ENCODE measurements at places on chromosomes 3 and 15.

DNA sequence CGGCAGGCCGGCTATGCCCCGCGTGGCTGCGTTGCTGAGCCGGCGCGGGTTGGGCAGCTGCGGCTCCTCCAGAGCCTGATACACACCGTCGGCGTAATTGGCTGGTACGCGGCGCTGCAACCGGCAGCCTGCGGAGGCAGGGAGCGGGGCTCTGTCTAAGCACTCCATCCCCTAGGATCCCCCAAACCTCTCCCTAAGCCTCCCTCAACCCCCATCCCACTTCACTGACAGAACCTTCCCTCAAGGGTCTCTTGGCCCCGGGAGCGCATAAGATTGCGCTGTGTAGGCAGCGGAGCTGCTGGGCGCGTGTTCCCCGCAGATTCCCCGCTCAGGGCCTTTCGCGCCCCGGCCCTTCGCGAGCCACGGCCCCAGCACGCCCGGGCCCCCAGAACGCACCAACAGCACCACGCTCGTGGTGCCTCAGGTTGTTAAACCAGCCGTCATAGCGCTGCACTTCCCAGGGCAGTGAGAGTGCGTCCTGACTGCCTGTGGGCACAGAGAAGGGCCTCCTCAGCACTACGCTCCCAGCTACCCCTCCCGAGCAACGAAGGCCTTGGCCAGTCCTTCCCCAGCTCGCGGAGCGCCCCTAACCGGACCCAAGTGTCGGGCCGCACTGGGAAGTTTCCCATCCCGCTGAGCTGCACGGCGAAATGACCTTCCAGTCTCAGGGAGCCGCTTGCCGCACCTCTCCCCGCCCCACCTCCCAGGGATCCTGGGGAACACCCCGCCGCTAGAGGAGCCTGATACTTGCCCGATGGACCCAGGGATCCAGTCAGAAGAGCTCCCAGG is 1.2 kb downstream of the DUOX2 start:
- H3K4me3 ChIP-seq = no peak overlapping the region
- no peak overlapping the region for H3K27ac ChIP-seq
- peaks cover 34% of the 10 kb centered on the region for H3K4me1 ChIP-seq
- H3K36me3 ChIP-seq = no peaks in the 10 kb centered on the region
- H3K27me3 ChIP-seq = peaks cover 17% of the 10 kb centered on the region

- no peaks in the 10 kb centered on the region for H3K27me3 ChIP-seq
- no peaks in the 10 kb centered on the region for H3K4me1 ChIP-seq
- no peak overlapping the region for H3K4me3 ChIP-seq
- H3K27ac ChIP-seq = no peak overlapping the region
- no peaks in the 10 kb centered on the region for H3K36me3 ChIP-seq
Measured at GRCh38 chr15:25487226-25487884, 48.5 kb upstream of the UBE3A start.

GRCh38 chr3:95506174-95506573 is 1308.2 kb upstream of the EPHA6 start:
- H3K27me3 ChIP-seq = no peaks in the 10 kb centered on the region
- no peaks in the 10 kb centered on the region for H3K4me1 ChIP-seq
- no peak overlapping the region for H3K27ac ChIP-seq
- H3K36me3 ChIP-seq = no peaks in the 10 kb centered on the region
- H3K4me3 ChIP-seq = no peak overlapping the region
- no peak for DNase-seq

DNA sequence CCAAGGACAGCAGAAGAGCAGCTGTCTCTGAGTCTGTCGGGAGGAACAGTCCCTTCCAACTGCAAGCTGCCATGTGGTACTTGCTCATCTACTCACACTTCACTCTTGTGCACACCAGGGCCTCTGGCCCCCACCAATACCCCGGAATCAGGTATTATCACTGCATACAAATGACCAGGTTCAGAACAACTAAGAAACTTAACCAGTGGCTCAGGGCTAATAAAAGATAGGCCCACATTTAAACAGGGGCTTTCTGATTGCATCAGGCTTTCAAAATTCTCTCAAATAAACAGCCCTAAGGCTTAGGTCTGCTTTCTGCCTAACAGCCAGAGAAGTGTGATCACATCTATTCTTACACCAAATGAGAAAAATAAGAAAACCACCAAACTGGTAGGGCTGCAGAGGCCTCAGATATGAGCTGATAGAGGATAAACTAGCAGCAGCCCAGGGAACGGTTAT is 20.7 kb downstream of the CCDC12 start:
- no peak for DNase-seq
- no peak overlapping the region for H3K4me3 ChIP-seq
- peaks cover 39% of the 10 kb centered on the region for H3K4me1 ChIP-seq
- no peaks in the 10 kb centered on the region for H3K27me3 ChIP-seq
- no peak overlapping the region for H3K27ac ChIP-seq
- no peaks in the 10 kb centered on the region for H3K36me3 ChIP-seq

DNA sequence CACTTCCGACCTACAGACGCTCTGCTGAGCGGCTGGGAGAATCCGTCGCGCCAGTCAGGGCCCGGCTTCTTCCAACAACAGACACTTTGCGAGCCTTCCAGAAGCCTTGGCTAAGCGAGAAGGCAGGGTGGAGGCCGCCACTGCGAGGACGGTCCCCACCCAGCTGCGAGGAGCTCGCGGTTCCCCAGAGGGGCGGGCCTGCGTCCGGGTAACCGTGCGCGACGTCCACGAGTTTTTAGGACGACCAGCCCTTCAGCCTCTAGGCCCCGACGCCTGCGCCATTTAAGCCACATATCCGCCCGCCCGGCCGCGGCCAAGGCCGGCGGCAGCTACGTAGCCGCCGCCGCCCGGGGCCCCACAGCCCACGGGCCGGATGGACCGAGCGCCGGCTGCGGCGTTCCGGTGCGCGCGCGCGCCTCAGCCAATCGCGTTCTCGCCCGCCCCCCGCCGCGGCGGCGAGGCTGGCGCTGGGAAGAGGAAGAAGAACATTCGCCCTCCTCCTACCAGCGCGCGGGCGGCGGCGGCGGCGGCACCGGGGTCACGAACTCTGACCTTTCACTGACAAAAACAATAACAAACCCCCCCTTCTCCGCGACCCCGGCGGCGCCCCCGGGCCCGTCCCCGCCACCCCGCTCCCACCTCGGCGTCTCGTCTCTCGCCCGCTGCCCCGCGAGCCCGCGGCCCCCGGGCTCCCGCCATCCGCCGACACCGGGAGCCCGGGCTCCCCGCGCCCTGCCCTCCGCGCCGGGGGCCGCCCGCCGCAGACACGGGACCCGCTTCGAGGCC is at the start of gene NR2C2:
Gene NR2C2, plus strand, starts transcription at position 484 of the 786 bp plus-strand sequence. CDS start 56,332 bp downstream, outside the sequence.
- no peaks in the 10 kb centered on the region for H3K27me3 ChIP-seq
- H3K4me1 ChIP-seq = peaks cover 8% of the 10 kb centered on the region
- H3K27ac ChIP-seq = peak within 1 kb of the TSS; percentile 98
- peak; percentile 87 for DNase-seq

GRCh38 chr3:188664795-188665194 is 507.0 kb upstream of the TPRG1 start:
- peaks cover 10% of the 10 kb centered on the region for H3K4me1 ChIP-seq
- no peak overlapping the region for H3K4me3 ChIP-seq
- no peaks in the 10 kb centered on the region for H3K36me3 ChIP-seq
- no peak overlapping the region for H3K27ac ChIP-seq

GRCh38 chr3:18119866-18120265 is 305.3 kb downstream of the SATB1 start:
- no peak for DNase-seq
- no peaks in the 10 kb centered on the region for H3K36me3 ChIP-seq
- no peak overlapping the region for H3K27ac ChIP-seq
- no peaks in the 10 kb centered on the region for H3K27me3 ChIP-seq
- H3K4me3 ChIP-seq = no peak overlapping the region

GRCh38 chr15:43527802-43528541 is 10.6 kb downstream of the MAP1A start:
- H3K4me1 ChIP-seq = no peaks in the 10 kb centered on the region
- H3K27me3 ChIP-seq = no peaks in the 10 kb centered on the region
- no peaks in the 10 kb centered on the region for H3K36me3 ChIP-seq

DNA sequence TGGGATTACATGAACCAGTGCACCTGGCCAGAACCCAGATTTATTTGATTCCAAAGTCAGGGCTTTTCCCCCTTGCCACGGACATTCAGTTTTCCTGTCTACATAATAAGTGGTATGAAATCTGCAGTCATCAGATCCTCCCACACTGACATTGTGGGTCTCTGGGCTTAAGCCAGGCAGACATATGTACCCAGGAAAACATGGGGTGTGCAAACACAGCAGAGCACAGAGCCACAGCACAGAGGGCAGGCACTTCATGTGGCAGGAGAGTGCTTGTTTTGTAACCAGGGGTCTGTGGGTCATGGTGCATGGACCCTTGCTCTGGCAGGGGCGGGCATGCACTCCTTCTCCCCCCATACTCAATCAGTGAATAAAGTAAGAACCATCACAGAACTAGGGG is 6.1 kb upstream of the ABTB1 start:
- H3K4me1 ChIP-seq = peaks cover under 1% of the 10 kb centered on the region
- DNase-seq = no peak
- no peaks in the 10 kb centered on the region for H3K36me3 ChIP-seq
- H3K4me3 ChIP-seq = no peak overlapping the region

DNA sequence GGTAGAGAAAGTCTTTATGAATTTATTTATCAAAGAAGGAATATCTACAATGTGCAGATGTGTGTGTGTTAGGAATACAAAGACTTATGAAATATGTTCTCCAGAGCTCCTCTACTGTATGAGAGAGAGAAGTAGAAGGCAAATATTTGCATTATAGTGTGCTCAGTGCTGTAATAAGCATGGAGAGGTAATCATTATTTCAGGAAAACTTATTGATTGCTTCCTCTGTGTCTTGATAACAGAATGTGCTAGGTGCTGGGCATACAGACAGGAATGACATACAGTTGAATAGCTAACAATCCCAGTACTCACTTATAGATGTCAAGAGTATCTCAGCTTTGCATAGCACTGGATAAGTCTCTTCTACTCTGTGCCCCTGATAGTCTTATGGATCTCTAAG is 30.2 kb downstream of the ATG7 start:
- no peak overlapping the region for H3K4me3 ChIP-seq
- no peaks in the 10 kb centered on the region for H3K4me1 ChIP-seq
- no peaks in the 10 kb centered on the region for H3K27me3 ChIP-seq
- H3K36me3 ChIP-seq = peaks cover 7% of the 10 kb centered on the region
- DNase-seq = no peak

- DNase-seq = no peak
- no peak overlapping the region for H3K4me3 ChIP-seq
- no peaks in the 10 kb centered on the region for H3K4me1 ChIP-seq
- H3K27me3 ChIP-seq = no peaks in the 10 kb centered on the region
- H3K36me3 ChIP-seq = no peaks in the 10 kb centered on the region
Measured at GRCh38 chr3:170717410-170718402, 131.8 kb upstream of the SLC7A14 start.

GRCh38 chr3:165439765-165440164 is 243.6 kb upstream of the SLITRK3 start:
- no peaks in the 10 kb centered on the region for H3K27me3 ChIP-seq
- H3K4me3 ChIP-seq = no peak overlapping the region
- no peak overlapping the region for H3K27ac ChIP-seq
- no peaks in the 10 kb centered on the region for H3K36me3 ChIP-seq
- H3K4me1 ChIP-seq = no peaks in the 10 kb centered on the region

DNA sequence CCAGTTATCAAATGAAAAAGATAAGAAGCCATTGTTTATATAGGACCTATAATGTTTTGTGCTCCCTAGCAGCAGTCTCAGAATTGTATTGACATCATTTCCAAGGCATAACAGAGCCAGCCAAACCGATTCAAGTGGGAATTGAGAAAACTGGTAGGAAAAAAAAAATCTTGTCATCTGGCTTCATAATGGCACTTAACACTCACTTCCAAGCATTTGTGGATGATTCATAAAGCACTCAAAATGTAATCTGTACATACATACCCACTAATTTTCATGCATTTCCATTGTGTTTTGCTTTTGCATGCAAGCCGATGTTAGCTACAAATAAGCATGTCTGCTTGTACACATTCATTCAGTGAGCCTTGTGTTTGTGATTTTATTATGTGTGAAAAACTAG is 18.6 kb upstream of the TRPC1 start:
- H3K27ac ChIP-seq = no peak overlapping the region
- no peak for DNase-seq
- H3K4me3 ChIP-seq = no peak overlapping the region
- H3K27me3 ChIP-seq = no peaks in the 10 kb centered on the region
- no peaks in the 10 kb centered on the region for H3K36me3 ChIP-seq

DNA sequence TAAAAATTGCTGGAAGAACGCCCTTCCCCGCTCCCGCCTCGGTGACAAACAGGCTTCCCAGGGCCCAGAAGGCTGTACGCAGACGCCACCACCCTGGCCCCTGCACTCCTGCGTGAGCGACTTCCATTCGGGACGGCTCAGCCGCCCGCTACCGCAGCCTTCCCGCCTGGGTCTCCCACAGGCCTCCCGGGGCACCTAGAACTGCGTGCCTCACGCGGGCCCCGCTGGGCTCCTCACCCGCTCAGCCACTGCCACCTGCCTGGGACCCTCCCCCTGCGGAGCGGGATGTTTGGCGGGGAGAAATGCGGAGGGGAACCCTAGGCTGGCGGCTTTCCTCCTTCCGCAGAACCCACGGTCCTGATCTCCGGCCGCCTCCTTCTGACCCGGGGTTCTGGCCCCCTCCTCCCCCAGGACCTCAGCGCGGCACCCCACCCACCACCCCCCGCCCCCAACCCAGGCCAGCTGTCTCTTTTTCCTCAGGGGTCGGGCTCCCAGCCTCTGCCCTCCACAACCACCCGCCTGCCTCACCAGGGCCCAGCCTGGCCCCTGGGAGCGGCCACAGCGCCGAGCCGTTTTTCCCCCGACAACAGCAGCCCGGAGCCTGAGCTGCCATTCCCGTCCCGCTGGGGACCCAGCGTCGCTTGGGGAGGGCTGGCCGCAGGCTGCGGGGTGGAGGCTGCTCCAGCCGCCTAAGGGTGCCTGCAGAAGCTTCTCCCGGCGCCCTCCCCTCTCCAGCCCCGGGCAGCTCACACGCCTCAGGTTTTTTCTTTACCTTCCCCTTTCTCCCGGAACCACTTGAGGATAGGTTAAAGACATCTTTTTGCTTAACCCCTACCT is 27.6 kb upstream of the RAB7A start:
- peak overlapping the region; percentile 69 for H3K4me3 ChIP-seq
- no peaks in the 10 kb centered on the region for H3K27me3 ChIP-seq
- H3K4me1 ChIP-seq = no peaks in the 10 kb centered on the region
- H3K27ac ChIP-seq = no peak overlapping the region
- H3K36me3 ChIP-seq = no peaks in the 10 kb centered on the region

- H3K36me3 ChIP-seq = no peaks in the 10 kb centered on the region
- DNase-seq = no peak
- peaks cover 5% of the 10 kb centered on the region for H3K4me1 ChIP-seq
- H3K27me3 ChIP-seq = no peaks in the 10 kb centered on the region
- H3K4me3 ChIP-seq = no peak overlapping the region
Measured at GRCh38 chr15:57306944-57307411, 69.3 kb upstream of the CGNL1 start.

DNA sequence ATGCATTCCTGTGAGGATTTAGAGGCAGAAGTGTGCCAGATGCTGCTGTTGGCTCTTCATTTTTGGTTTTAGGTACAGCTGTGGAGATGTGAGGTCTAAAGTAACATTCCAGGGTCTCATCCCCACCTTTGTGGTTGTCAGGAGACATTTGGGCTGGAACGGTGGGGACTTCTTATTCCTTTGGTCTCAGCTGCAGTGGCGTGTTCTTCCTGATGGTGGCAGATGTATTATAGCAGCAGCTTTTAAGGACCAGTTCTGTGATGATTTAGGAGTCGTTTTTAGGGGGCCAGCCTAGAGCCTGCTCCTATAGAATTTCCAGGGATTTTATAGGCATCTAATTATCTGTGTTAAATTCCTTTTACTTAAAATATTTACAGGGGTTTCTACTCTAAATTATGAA is 221.0 kb upstream of the EOMES start:
- H3K4me1 ChIP-seq = no peaks in the 10 kb centered on the region
- H3K4me3 ChIP-seq = no peak overlapping the region
- no peak overlapping the region for H3K27ac ChIP-seq
- no peaks in the 10 kb centered on the region for H3K36me3 ChIP-seq
- DNase-seq = no peak
